Vagina (tissue), 2 donors: ENCODE measurements at places on chromosomes 11 and 22. TPM values are rescaled to one million over a fixed set of nuclear protein-coding genes. Genes with fewer than 3 reads are reported as not detected.
A peak's percentile ranks its signal among the peaks of the same experiment; 100 is the strongest.

DNA sequence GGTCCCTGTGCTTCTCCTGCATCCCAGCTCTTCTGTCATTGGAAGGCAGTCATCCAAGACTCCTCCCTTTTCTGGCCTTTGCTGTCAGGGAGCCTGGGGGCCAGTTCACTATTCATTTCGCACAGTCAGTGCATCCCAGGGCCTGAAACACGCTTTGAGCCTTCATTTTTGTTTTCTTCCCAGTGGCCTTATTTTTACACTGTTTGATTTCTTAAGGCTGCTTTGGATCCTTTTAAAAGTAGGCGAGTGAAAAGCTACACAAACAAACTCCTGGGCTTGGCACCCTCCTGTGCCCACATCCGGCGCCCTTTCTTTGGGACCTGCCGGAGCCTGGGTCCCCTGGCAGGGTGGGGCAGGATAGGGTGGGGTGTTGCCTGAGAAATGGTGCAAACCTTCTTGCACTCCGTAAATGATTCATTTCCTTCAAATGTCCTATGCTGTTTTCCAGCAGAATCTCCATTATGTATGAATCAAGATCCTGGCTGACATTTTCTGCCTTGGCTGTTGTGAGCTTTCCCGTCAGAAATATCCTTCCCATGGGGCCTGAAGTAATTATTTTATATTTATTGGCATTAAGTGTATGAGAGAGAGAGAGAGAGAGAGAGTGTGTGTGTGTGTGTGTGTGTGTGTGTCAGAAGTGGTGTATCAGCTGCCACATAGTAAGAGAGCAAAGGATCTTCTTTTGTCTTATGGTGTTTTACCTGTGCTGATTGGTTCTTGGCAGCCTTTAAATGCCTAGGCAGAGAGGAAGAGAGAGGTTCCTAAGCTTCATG is 45.6 kb downstream of the BCR start:
- DNase-seq, result no peak
- peak overlapping the region; percentile 56 for H3K27ac ChIP-seq
- H3K36me3 ChIP-seq, result no peaks in the 10 kb centered on the region
- H3K4me3 ChIP-seq, result no peak overlapping the region
- H3K4me1 ChIP-seq, result peaks cover 17% of the 10 kb centered on the region

GRCh38 chr11:77090046-77090372 is 12.6 kb upstream of the OMP start:
- H3K27ac ChIP-seq, result no peak overlapping the region
- H3K4me3 ChIP-seq, result no peak overlapping the region
- H3K36me3 ChIP-seq, result no peaks in the 10 kb centered on the region
- H3K4me1 ChIP-seq, result no peaks in the 10 kb centered on the region
- DNase-seq, result no peak
- no peaks in the 10 kb centered on the region for H3K27me3 ChIP-seq

- H3K27ac ChIP-seq, result no peak overlapping the region
- no peak overlapping the region for H3K4me3 ChIP-seq
- H3K27me3 ChIP-seq, result no peaks in the 10 kb centered on the region
- H3K36me3 ChIP-seq, result no peaks in the 10 kb centered on the region
- peaks cover 4% of the 10 kb centered on the region for H3K4me1 ChIP-seq
- DNase-seq, result no peak
Measured at GRCh38 chr11:104614961-104615360, 283.3 kb downstream of the CASP12 start.

DNA sequence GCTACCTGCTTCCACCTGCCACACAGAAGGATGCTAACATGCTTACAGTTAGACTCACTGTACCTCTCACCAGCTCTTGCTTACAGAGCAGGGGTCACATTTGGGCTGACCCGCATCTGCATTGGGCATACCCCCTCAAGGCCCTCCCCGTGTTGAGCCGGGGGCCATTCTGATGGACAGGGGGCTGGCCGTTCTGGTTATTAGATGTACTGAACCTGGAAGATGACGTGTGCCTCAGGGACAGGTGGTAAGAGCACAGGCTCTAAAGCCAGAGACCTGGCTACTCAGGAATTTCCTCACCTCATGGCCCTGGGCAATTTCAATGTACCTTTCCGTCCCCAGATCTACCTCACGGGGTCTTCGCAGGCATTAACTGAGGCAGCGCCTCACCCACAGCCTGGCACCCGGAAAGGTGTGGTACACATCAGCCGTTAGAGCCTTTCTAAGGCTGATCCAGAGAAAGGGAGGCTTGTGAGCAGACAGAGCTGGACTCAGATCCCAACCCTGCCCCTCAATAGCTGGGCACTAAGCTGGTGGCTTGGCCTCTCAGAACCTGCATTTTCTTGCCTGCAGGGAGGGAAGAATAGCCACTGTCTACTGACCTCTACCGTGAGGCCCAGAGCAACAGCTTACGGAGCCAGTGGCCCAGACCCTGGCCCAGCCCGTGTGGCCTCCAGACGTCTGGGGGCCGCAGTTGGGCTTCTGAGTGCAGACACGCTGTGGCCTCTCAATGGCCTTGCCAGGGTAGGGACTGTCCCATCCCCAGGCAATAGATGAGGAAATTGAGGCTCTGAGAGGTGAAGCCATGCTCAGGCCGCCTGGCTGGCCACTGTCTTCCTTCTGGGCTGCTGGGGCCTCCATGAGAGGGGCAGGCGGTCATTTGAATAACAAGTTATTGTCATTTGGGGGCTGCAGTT is 100.6 kb downstream of the MORC2 start:
- no peaks in the 10 kb centered on the region for H3K27me3 ChIP-seq
- no peaks in the 10 kb centered on the region for H3K4me1 ChIP-seq
- H3K27ac ChIP-seq, result no peak overlapping the region

GRCh38 chr11:16793511-16793910 is 55.1 kb downstream of the C11orf58 start:
- DNase-seq, result no peak
- no peaks in the 10 kb centered on the region for H3K27me3 ChIP-seq
- H3K36me3 ChIP-seq, result no peaks in the 10 kb centered on the region
- H3K4me1 ChIP-seq, result peaks cover 21% of the 10 kb centered on the region
- H3K4me3 ChIP-seq, result no peak overlapping the region
- no peak overlapping the region for H3K27ac ChIP-seq

PGGHG gene
- total RNA-seq, result 46.7 TPM

DNA sequence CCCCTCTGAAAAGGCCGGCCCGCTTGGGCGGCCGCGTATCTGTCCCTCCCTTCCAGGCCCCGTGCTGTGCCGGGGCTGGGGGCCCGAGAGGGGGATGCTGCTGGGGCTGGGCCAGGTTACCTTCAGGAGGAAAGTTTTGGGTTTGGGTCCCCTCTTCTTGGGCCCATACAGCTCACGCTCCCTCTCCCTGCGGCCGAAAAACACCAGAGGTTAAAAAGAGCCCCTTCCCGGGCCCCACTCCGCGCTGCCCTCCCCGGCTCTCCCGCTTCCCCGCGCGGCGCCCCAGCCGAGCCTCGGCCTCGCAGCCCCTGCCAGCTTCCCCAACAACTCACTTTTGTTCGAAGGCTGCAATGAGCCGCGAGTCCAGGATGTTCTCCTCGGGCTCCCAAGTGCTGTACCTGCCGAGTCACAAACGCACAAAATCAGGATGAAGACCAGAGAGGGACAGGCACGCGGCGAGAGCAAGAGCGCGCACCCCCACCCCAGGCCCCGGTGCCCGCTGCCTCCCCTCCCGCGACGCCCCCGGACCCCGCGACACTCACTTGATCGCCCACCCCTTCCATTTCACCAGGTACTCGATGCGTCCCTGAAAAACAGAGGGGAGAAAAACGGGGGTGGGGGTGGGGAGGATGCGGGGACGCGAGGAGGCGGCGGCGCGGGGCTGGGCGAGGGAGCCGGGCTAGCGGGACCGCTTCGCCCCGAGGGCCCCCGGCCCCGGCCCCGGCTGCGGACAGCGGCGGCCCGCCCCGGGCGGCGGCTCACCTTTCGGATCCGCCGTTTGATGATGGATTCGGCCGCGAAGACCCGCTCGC is 450 bp downstream of the CBX6 start:
- H3K27ac ChIP-seq, result peak overlapping the region; percentile 97
- no peaks in the 10 kb centered on the region for H3K27me3 ChIP-seq
- peak; percentile 87 for DNase-seq

DNA sequence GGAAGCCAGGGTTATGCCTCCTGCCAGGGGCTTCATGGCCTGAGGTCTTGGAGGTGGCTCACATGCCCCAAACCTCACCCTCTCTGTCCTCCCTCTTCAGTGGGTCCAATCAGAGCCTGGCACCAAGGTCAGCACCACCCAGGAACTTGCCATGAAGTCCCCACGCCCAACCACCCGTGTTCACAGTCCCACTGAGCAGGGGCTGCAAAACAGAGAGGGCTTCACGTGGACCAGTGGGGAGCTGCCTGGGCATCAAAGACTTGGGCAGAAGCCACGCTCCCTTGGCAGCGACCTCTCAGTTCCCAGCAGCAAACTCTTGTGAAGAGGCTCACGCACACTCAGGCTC is 425.8 kb upstream of the B3GAT1 start:
- H3K4me1 ChIP-seq, result no peaks in the 10 kb centered on the region
- H3K27ac ChIP-seq, result no peak overlapping the region
- H3K27me3 ChIP-seq, result no peaks in the 10 kb centered on the region
- H3K4me3 ChIP-seq, result no peak overlapping the region

- peaks cover 5% of the 10 kb centered on the region for H3K27me3 ChIP-seq
- no peak overlapping the region for H3K4me3 ChIP-seq
- no peak overlapping the region for H3K27ac ChIP-seq
- peaks cover 8% of the 10 kb centered on the region for H3K4me1 ChIP-seq
- no peak for DNase-seq
Measured at GRCh38 chr11:437228-437870, 4.5 kb downstream of the ANO9 start.

PGA4 gene
- 7.6 TPM for total RNA-seq

GRK2 gene
- 100 TPM for total RNA-seq

DNA sequence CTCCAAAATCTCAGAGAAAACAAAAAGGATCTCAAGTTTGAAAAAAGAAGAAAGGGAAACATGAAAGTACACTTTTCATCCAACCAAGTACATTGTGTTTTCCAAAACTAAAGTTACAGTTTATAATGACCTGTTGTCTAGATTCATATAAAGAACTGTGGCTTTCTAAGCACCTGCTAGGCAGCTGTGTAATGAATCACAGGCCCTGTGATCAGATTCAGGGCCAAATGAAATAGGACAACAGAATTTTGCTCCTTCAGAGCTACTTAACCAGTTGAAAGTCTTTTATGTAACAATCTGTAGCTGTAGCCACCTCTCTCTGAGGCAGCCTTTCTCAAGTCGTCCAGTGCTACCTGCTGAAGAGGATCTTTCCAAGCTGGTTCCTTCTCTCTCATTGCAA is 960.0 kb upstream of the RAG2 start:
- no peak overlapping the region for H3K4me3 ChIP-seq
- H3K27me3 ChIP-seq, result no peaks in the 10 kb centered on the region
- no peak for DNase-seq
- H3K27ac ChIP-seq, result no peak overlapping the region
- no peaks in the 10 kb centered on the region for H3K36me3 ChIP-seq

MAFF gene
- 90.6 TPM for total RNA-seq

- no peaks in the 10 kb centered on the region for H3K27me3 ChIP-seq
- DNase-seq, result peak; percentile 37
- H3K4me3 ChIP-seq, result no peak overlapping the region
- no peak overlapping the region for H3K27ac ChIP-seq
- H3K36me3 ChIP-seq, result no peaks in the 10 kb centered on the region
- peaks cover 6% of the 10 kb centered on the region for H3K4me1 ChIP-seq
Measured at GRCh38 chr11:130781931-130782330, 134.3 kb downstream of the SNX19 start.

DNA sequence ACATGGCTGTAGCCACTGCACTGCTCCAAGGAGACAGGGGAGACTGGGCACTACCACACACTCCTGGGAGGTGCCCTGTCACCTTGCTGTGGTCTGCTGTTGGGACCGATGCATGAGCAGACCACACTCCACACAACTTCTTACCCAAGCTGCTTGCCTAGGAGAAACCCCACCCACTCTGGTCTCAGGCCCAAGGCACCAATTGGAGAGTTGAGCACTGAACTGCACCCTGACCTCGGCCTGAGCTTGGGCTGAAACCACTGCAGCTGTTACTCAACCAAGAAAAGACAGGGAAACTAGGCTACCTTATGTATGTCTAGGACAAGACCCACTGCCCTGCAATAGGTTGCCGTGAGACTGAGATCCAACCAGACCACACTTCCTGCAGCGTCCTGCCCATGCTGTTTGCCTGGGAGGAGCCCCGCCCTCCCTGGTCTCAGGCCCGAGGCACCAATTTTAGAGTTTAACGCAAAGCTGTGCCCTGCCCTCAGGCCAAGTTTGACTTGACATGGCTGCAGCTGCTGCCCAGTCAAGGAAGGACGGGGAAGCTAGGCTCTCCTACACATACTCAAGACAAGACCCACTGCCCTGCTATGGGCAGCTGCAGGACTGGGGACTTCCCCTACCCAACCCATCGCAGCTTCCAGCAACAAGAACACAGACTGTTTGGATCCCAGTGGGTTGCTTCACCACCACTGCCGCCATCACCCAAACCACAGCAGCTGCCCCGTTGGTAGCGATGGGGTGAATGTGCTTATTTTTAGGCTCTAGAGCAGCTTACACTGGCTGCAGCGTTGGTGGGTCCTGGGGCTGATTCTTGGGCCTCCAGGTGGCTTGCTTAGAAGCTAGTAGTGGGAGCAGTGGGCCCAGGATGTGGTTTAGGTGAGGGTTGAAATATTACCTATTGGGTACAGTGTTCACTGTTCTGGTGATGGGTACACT is 66.8 kb downstream of the BRD1 start:
- H3K36me3 ChIP-seq, result no peaks in the 10 kb centered on the region
- H3K4me1 ChIP-seq, result no peaks in the 10 kb centered on the region
- H3K27me3 ChIP-seq, result no peaks in the 10 kb centered on the region

GRCh38 chr11:126978165-126978564 is 22.4 kb downstream of the KIRREL3 start:
- H3K27me3 ChIP-seq, result no peaks in the 10 kb centered on the region
- H3K4me3 ChIP-seq, result no peak overlapping the region
- no peak for DNase-seq
- H3K36me3 ChIP-seq, result no peaks in the 10 kb centered on the region
- H3K4me1 ChIP-seq, result no peaks in the 10 kb centered on the region

DNA sequence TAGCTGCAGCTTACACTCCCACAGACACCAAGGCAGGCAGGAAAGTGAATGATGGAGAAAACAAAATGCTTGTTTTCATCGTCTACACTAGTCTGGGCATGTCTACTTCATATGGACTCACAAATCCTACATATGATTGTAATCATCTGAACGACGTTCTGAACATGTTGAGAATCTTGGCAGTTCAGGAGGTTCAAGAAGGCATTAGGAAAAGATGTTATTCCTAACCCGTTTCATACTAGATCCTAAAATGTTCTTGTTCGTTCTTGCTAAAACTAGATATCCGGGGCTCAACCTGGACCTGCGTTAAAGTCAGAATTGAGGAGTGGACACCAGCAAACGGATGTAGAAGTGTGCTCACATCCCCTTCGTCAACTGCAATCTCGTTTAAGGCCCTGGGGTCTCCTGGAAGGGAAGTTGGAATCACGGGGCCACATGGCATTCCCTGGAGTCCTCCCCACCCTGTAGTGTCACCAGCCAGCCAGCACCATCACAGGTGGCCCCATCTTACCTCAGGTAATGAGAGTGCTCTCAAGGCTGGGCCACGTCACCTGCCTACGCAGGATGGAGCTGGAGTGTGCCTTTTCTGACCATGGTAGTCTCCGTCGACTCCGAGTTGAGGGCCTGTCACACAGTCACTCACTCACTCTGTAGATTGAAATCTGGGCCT is 37.3 kb downstream of the C11orf58 start:
- no peaks in the 10 kb centered on the region for H3K36me3 ChIP-seq
- no peak overlapping the region for H3K4me3 ChIP-seq
- peaks cover 7% of the 10 kb centered on the region for H3K4me1 ChIP-seq
- H3K27me3 ChIP-seq, result no peaks in the 10 kb centered on the region
- no peak for DNase-seq

GRCh38 chr11:107307991-107308390 is 149.6 kb downstream of the CWF19L2 start:
- no peaks in the 10 kb centered on the region for H3K4me1 ChIP-seq
- no peak overlapping the region for H3K27ac ChIP-seq

- no peaks in the 10 kb centered on the region for H3K36me3 ChIP-seq
- no peak for DNase-seq
- no peaks in the 10 kb centered on the region for H3K27me3 ChIP-seq
- H3K4me1 ChIP-seq, result no peaks in the 10 kb centered on the region
Measured at GRCh38 chr11:72119198-72119597, 6.7 kb upstream of the ANAPC15 start.
